Forelimb muscle (tissue), 1 donor: ENCODE measurements at places on chromosomes 5 and 9.

DNA sequence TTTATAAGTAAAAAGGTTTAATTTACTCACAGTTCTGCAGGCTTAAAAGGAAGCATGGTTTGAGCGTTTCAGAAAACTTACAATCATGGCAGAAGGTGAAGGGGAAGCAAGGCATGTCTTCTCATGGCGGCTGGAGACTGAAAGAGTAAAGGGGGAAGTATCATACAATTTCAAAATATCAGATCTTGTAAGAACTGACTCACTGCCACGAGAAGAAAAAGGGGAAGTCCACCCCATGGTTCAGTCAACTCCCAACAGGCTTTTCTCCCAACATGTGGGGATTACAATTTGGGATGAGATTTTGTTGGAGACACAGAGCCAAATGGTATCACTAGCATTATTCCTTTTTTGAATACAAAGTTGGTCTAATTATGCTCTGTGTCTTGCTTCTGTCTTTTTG is 627.9 kb upstream of the ST8SIA4 start:
- no peak for DNase-seq

GRCh38 chr9:36903541-36904435 is 130.3 kb downstream of the PAX5 start:
- DNase-seq: no peak

DNA sequence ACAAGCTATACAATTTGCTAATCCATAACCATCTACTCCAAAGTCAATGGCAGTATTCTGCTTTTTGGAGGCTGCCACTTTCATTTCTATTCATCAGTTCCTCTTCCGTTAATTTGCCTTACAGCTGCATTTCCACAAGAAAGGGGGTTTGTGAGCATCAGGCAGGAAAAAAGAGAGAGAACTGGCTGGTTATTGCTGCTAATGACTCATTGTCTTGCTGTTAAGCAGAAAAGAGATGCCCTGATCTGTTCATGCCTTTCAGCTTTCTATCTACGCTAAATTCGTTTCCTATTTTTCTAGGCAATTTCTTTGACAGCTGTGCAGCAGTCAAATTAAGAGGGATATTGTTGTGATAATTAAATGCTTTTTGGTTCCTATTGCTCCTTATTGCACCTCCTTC is 65.9 kb upstream of the GNAQ start:
- DNase-seq: no peak

- no peak for DNase-seq
These were observed 542.1 kb upstream of the ARRDC3 start for GRCh38 chr5:91925249-91925648.

GRCh38 chr5:82884821-82885471 is 192.2 kb downstream of the TMEM167A start:
- no peak for DNase-seq

DNA sequence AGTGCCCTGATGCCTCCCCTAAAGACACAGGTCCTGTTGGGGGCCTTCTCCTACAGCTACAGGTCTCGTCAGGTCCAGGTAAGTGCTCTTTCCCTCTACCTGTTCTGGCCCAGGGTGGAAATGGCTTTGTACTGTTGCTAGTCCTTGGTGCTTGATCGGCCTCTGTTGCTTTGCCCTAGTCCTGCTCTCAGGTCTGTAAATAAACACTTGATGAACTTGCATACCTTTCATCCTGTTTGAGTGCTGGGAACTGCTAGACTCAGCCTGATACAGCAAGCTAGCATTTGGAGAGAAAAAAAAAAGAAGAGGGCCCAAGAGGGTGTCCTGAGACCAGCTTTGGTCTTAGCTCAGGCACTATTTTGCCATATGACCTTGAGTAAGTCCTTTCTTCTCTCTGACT is 21.8 kb upstream of the ZNF618 start:
- no peak for DNase-seq

DNA sequence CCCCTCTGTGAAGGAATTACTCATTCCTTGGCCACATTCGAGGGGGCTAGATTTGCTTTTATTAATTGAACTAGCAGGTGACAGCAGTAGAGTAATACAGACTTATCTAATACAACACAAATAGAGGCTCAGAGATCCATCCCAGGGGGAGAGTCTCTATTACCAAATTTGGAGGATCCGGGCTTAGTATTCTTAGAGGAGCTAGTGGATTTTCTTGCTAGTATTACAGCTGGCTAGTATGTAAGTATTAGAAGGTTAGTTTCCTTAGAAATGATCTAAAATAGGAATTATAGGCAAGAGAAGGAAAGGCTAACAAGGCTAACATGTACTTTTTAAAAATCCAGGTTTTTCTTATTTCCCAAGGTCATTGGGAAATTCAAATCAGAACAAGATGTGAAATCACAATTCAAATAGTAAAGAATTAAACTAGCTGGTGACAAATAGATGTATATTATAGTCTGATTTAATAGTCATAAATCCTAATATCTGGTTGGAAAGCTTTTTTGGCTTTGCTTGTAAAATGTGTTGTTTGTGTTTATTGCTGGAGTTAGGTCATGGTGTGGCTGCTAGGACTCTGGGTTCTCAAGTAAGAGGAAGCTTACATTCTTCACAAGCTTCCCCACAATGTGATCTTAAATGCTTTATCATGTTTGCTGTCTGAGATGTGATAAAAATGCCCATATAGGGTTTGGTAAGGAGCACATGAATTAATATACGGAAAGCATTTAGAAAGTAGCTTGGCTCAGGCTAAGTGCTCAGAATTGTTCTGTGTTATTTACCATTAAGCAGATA is 160.4 kb upstream of the MPDZ start:
- no peak for DNase-seq

DNA sequence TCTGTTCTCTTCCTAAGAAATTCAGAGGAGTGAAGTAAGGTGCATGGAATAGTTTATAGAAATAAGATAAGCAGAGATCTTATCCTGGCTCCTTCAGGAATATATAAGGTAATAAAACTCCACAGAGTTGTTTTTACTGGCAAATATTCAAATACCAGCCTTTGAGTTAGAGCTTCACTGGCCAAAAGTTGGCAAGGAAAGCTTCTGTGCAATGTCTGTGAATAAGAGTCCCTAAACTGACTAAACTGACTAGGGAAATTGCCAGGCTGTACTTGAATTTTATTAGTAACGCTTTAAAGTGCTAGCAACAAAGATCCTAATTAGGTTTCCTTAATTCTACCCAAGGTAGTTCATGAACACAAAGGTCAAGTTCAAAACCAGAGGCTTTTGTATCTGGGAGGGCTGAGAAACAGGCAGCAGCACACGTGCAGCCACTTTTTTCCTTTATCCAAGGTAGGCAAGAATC is 131.1 kb upstream of the MPDZ start:
- no peak for DNase-seq

DNA sequence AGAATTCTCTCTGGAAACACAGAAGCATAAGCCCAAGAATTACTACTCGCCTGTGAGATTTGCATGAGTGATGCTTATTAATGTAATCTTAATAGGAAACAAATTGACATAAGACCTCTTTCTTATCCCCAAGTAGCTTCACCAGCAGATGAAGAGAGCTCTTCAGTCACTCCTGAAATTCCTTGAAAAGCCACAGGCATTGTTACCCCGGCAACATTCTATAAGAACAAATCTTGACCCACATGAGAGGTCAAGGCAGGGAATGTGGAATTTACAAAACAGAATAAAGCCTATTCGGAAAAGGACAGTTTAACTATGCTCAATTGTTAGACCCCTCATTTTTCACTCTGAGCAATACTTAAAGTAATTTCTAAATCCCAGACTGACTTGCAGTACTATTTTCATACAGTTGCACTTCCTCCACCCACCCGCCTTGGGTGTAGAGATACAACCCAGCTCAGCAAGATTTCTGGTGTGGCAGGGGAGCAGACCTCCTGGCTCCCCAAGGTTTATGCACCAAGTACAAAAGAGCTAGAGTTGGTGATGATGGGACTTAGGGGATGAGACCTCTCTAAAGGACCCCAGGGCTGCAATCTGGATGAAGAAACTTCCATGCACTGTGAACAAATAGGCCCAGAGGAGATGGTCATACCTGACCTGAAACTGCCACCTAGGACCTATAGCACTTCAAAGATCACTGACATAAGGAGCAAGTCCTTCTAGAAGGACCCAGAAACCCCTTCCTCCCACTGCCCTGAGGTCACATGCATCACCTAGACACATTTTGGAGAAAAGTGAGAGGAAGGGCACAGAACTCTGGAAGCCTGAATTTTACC is 242.1 kb downstream of the ZNF608 start:
- no peak for DNase-seq

DNA sequence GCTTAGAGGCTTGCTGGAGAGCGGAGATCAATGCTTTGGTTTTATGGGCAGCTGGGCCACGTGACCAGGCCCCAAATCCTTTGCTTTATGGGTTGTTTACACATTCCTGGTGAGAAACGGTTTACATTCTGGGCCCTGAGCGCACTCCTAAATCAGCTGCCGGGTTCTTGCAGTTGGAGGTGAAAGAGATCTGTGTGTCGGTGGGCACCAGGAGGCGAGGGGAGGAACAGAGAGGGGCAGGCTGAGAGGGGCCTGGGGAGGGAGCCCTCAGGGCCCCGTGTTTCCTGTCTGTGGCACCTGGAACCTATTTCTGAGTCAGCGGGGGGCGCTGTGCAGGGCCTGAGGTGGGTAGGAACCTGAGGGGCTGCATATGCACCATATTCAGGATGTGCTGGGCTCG is 63.5 kb upstream of the HAND1 start:
- DNase-seq: no peak

- DNase-seq: no peak
These were observed 71.8 kb downstream of the CAST start for GRCh38 chr5:96733771-96734500.

GRCh38 chr9:80501635-80502034 is 929.9 kb downstream of the TLE4 start:
- no peak for DNase-seq

GRCh38 chr9:129713402-129713679 is 39.5 kb downstream of the PTGES start:
- DNase-seq: no peak

DNA sequence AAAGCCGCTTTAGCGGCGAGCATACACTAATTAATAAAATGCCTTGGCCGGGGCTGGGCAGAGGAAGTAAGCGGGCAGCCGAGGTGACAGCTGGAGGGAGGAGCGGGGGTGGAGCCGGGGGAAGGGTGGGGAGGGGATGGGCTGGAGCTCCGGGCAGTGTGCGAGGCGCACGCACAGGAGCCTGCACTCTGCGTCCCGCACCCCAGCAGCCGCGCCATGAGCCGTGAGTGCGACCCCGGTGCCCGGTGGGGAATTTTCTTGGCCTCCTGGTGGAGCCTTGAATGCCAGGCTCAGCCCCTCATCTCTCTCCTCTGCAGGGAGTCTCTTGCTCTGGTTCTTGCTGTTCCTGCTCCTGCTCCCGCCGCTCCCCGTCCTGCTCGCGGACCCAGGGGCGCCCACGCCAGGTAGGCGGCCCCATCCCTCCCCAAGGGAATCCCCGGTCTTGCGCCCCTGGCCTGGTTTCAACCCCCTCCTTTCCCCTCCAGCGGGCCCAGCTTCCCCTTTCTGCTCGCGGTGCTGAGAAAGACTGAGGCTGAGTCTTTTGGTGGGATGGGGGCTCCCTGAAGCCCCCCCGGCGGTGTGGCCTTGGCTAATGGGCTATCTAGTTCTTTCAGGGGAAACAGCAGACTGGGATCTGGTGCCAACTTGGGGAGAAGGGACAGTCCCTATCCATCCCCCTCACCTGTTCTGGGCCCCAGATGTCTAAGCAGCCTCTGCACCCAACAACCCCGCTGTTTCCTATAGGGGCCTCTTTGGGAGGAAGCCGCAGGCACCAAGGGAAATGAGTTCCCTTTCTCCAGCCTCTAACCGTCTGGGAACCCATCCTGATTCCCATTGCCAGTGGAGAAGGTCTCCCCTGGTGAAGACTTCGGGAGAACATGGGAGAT is at the start of gene PTGS1:
Gene PTGS1 (plus strand): TSS at position 156 of the 887 bp plus-strand sequence. CDS start 61 bp downstream, at position 217.
- DNase-seq: no peak

DNA sequence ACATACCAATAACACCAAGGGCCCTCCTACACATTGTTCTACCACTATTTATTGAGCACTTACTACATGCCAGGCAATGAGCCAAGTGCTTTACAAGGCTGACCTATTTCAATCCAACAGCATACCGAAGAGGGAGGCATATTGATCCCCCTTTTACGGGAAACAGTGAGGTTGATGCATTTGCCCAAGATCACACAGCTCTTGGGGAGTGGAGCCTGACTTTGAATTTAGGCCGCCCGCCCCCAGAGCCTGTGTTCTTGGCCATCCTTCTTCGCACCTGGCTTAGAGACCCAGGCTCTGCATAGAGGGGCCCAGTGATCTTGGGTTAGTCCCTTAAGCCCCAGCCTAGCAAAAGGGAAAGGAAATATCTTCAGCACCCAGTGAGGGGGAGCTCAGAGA is 158.1 kb upstream of the IER5L start:
- DNase-seq: no peak

DNA sequence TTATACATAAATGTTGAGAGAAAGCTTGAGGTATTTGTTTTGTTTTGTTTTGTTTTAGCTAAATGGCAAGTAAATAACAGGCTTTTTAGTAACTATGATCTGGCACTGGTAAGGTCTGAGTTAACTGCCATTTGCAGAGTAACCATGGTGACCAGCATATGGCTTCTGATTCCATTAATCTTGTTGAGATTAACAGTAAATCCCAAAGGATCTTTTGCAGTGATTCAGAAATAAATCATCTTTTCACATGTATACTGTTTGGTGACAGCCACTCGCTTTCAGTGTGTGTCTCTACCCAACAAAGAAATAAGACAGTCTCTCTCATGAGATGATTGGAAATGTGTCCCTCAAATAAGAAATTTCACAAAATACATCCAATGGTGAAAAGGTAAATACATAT is 235.6 kb downstream of the RAB3C start:
- DNase-seq: no peak

- no peak for DNase-seq
These were observed 4.8 kb downstream of the PSIP1 start for GRCh38 chr9:15505921-15506320.

DNA sequence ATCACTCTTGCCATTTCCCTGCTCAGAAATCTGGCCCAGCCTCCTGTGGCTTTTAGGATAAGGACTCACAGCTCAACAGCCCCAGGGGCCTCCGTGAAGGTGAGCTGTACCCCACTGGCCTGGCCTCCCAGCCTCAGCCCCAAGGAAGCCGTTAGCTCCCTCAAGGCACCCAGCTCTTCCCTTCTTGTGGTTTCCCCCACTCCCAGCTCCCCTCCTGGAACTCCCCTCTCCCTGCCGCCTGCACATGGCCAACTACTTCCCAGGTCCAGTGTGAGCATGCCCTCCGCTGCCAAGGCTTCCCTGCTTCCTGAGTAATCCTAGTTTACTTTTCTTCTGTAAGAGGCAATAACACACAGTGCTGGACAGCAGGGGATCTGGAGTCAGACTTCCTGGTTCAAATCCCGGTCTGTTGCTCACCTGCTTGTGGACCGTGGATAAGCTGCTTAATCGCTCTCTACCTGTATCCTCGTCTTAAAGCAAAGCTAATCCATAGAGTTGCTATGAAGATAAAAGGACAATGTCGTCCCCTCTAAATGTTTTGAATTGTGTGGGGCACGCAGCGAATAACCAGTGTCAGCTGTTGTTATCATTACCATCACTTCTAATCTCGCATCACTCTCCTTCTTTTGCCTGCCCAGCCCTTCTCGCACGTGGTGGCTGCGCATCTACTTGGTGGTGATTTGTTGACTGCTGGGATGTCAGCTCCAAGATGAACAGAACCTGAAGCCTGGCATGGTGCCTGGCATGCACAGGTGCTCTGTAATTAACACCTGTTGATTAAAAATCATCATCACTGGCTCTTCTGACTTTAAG is 86.6 kb downstream of the C5orf15 start:
- DNase-seq: no peak
